Activated CD4-positive, CD25-positive, alpha-beta regulatory T cell treated with anti-CD3 and anti-CD28 coated beads, Interleukin-2, amount 50 U/mL, for 72 hours (primary cell): ENCODE measurements at places on chromosomes 4 and X.

DNA sequence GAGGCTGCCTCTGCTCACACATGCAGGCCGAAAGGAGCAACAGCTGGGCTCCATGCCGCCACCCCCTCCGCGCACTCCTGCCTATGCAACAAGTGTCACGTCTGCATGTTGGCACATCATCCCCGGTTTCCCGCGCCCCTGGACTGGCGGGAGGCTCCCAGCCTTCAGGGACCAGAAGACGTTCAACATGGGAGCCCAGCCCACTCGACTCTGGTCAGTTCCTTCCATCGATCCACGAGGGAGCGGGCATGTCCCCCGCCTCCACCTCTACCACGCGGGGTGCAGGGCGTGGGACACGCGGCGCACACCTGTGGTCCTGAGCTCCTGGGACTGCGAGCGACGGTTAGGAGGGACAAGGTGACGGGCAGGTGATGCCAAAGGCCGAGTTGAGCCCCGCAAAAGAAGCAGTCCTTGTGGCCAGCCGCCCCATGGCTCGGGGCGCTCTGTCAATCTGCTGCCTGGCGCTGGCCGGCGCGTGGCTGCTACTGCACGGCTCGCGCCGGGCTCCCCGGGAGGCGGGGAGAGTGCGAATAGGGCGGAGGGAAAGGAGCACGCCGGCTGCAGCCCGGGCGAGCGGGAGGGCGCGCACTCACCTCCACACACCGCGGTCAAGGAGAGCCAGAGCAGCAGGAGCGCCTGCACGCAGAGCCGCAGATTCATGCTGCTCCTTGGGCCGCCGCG is 645 bp downstream of the APLN start:
- DNase-seq, result no peak

- DNase-seq, result no peak
Observed at GRCh38 chr4:113112338-113112978, 63.0 kb downstream of the ANK2 start.

DNA sequence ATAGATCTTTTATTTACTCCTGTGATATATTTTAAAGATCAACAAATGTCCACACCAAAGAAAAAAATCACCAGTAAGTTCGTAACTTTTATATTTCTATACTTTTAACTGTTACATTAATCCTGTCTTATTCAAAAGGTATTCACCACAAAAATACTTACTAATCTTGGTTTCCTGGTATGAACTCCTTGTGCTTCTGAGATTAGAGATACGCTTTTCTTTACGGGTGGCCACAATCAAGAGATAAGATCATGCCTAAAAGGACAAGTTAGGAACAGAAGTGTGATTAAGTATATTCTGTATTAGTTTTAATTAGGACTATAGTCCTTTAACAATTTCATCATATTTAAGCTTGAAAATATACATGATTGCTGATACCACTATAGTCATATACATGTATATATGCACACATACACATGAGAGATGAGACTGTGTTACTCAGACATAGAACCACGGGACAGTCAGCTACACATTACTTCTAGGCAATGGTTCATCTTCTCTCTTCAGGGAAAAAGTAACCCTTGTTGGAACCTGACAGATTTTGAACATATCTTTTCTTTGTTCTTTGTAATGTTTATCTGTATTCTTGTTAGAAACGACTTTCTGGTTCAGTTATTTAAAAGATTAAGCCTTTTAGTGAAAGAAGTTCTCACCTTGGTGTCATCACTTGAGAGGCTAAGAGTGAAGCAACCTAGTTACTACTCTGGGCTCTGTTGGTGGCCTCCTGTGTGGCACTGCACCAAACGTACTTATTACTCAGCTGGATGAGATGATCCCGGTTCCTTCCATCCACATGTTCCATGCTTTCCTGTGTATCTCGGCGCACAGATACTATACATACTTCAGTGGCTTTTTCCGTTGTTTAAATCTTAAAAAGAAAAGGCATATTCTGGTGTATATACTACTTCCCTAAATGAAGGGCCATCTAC is 146.1 kb downstream of the CBR4 start:
- no peak for DNase-seq

DNA sequence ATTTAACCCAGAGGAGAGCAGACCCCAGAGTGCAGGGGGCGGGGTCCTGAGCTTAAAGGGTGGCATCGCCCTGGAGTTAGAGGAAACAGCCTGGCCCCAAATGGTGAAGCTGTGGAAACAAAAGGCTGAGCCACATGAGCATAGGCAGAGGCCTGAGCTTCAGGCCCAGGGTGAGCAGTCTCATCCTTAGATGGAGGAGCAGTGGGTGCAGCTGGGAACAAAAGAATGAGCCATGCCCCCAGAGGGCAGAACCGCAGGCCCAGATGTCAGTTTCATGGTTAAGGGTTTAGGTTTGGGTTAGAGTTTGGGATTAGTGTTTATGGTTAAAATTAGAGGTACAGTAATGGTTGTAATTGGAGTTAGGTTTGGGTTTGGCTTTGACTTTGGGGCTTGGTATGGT is 44.4 kb upstream of the IL9R start:
- no peak for DNase-seq

DNA sequence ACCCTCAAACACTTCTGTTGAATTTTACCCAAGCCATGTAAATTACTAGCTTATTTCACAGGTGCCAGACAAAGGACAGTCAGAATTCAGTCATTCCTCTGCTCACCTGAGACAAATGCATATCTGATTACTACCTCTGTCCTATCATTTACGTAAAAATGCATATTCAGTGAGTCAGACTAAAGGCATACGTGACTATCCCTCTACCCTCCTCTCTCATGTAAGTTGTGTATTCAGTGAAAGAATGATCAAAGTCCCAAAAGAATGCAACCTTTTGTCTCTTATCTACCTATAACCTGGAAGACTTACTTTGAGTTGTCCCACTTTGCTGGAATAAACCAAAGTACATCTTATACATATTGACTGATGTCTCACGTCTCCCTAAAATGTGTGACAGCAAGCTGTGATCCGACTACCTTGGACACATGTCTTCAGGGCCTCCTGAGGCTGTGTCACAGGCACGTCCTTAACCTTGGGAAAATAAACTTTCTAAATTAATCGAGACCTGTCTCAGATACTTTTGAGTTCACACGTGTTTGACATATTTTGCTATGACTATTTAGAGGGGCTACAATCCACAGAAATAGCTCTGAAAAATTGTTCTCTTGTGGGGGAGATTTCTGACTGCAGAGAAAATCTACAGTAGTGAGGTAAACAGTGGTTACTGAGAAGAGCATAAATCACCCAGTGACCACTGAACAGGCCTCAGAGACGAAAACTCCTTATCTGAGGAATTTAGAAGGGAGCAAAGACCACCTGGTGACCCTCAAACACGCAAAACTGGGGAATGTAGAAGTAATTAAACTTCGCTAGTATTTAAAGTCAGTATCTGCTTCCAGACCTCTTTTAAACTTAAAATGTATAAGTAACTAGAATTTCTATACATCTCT is 1575.8 kb downstream of the STIM2 start:
- no peak for DNase-seq

- no peak for DNase-seq
Observed at GRCh38 chrX:25597551-25597950, 540.6 kb upstream of the MAGEB18 start.

DNA sequence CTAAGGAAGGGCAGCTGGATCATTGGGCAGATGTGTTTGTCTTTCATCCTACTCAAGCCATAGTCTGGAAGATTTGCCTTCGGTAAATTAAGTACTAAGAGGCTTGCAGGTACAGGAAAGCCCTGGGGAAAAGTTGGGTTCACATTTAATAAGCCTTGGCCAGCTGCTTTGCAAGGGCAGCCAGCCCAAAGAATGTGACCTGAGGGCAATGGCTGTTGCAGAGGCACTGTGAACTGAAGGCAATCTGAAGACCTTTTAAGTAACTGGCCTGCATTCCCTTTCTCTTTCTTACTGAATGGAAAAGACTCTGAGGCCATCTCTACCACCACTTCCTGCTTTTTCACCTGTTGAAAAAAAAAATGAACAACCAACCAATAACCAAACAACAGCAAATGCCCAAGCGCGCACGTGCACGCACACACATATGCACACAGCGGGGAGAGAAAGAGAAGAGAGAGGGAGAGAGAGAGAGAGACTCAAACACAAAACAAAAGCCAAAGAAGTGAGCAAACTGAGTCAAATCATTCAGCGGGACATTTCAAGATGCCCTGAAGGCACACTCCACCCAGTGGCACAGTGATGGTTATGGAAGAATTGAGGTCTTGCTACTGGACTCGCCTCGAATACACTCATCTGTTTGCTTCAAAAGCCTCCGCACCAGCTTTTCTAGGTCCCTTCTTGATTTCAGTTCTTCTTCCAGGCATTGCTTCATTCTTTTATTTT is 19.6 kb downstream of the CD40LG start:
- DNase-seq, result no peak

GRCh38 chrX:125202591-125203248 is 117.0 kb upstream of the TEX13C start:
- no peak for DNase-seq

- no peak for DNase-seq
Observed at GRCh38 chrX:71440401-71440800, 74.2 kb downstream of the TAF1 start.
